ENCODE measurements at places on chromosomes 5 and 9.

DNA sequence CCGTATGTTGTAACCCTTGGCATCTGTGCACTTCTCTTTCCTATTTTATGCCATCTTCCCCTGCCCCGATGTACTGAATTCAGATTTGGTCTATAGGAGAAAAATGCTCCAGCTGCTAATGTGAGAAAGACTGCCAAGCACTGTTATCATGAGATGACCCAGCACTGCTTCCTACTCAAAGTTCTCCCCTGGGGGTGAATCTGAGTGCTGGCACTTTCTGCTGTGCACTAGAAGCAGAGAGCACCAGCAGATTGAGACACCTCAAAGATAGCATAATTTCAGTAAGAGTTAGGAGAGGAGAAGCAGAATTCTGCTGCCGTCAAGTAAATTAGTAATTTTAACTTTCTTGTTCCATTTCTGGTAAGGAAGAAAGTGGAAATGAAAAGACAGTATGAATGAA is 92.8 kb upstream of the ACOT12 start:
- DNase-seq = no peak

GRCh38 chr9:133579601-133580418 is 29.4 kb downstream of the FAM163B start:
- DNase-seq = no peak

GRCh38 chr9:93248386-93249040 is 64.6 kb downstream of the WNK2 start:
- DNase-seq = no peak

DNA sequence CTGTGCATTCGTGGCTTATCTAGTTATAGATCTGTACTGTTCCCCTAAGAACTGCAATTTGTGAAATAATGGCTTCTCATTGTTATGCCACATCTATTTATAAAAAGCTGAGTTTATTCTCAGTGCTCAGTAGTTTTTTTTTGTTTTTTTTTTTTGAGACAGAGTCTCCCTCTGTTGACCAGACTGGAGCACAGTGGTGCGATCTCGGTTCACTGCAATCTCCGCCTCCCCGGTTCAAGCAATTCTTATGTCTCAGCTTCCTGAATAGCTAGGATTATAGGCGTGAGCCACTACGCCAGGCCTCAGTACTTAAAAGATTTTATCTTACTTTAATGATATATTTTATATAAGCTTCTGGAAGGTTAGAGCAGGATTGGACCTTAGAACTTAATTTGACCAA is 19.0 kb downstream of the SEC61B start:
- no peak for DNase-seq

GRCh38 chr9:137552022-137552768 is 516 bp downstream of the MRPL41 start:
- no peak for DNase-seq

DNA sequence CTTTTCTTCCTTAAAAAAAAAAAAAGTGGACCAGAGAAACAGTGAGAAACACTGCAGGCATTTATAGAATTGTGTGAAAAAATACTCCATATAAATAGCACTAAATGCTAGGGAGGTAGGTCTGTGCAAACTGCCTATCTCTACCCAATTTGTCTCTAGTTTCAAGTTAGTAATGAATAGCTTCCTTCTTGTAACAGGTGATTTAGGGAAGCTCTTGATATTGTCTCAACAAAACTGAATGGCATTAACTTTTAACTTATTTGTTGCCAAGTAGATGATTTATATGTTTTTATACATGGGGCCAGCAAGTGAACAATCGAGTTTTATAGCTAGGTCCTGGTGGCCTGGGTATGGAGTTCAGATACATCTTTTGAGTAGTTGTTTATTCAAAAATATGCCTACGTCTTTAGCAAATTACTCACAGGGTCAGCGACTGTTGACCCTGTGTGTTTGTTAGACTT is 283.6 kb downstream of the NR3C1 start:
- no peak for DNase-seq

DNA sequence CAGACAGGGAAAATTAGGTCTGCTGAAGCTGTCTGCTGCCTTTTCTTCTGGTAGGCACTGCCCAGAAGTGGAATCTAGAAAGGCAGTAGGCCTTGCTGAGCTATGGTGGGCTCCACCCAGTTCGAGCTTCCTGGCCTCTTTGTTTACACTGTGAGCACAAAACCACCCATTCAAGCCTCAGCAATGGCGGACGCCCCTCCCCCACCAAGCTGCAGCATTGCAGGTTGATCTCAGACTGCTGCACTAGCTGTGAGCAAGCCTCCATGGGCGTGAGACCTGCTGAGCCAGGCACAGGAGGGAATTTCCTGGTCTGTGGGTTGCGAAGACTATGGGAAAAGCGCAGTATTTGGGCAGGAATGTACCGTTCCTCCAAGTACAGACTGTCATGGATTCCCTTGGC is 18.5 kb downstream of the AGTPBP1 start:
- DNase-seq = no peak

DNA sequence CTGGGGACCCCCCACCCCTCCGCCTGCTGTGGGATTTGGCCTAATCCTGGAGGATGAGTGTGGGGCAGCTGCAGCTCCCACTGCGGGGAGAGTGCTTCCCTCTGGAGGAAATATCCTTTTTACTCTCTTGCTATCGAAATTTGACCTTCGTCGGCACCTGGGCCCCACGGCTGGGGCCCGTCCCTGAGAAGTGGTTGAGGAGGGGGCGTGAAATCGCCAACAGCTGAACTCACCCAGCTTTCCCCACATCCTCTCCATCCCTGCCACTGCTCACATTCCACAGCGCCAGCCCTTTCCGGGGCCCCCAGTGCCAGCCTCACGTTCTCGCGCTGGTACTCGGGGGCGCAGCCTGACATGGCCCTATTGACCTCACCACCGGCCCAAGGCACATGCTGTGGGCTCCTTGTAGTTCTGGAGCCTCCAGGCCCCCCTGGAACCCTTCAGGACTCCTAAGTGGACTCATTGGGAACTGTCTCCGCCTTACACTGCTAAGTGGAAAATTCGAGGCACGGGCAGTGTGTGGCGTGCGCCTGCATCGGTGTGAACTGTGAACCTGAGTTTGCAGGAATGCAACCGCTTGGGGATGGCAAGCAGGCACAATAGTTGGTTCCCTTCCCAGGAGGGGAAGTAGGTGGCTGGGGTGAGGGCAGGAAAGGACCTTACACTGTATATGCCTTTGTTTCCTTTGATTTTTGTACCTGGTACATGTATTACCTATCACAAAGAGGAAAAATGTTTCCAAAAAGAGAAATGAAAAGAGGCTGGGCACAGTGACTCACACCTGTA is 19.2 kb downstream of the FGFR4 start:
- no peak for DNase-seq
